ENCODE measurements at places on chromosomes 6 and 20.
A peak's percentile ranks its signal among the peaks of the same experiment; 100 is the strongest.

- no peak for DNase-seq
Observed at GRCh38 chr6:163823577-163823976, 409.1 kb downstream of the QKI start.

DNA sequence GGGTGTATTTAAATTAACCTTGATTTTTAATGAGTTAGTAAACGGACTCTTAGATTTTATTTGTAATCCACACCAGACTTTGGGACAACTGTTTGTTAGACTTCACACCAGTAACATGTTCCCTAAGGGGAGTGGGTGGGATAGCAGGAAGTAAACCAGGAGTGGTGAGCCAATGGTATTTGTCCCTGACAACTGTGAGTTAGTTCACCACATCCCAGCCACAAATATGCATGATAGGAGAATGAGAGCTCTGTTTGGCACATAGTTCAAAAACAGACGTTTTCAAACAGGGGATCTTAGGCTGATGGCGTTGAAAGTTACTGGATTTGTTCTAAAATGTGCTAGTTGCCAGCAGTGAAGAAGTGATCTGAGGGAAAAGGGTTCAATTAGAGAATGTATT, 18.7 kb upstream of the COL10A1 start:
- DNase-seq = peak; percentile 74

DNA sequence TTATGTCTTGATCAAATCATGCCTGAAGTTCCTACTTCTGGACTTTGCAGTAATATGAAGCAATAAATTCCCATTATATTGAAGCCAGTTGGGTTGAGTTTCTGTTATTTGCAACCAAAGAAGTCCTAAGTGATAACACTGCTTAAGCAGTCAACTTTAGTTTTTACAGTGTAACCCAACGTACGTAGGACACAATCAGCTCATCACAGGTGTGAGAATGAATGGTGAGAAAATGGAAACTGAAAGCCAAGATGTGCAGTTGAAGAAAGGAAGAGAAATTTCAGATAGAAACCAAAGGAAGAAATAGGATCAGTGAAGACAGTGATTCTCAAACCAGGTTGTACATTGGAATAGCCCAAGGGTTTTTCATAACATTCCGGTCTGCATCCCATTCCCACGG, 211.4 kb upstream of the ZFP64 start:
- DNase-seq = no peak

DNA sequence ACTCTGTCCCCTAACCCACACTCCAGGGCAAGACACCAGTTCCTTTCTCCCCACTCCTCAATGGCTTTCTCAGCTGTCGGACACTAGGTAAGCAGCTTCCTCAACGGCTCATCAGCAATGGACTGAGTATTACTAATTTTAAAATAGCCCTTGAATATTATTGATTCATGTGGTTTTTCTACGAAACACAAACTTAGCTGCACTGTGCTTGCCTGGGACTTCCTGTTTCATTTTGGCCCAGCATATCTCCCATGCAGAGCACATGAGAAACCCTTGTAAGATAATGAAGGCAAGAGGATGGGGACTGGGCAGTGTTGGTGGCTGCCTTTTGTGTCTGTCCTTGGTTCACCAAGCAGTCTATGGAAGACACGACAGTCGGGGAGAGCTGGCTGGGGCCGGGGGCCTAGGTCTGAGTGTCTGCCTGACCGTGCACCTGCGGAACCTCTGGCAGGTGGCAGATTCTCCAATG, 48.9 kb downstream of the RNASET2 start:
- DNase-seq = no peak

- DNase-seq = peak; percentile 1
Observed at GRCh38 chr20:12414446-12415274, 497.0 kb downstream of the BTBD3 start.

All from adipocyte (in vitro differentiated cells).